Stimulated activated CD8-positive, alpha-beta memory T cell treated with anti-CD3 and anti-CD28 coated beads, Interleukin-15, amount 100 ng/mL, for 48 hours (primary cell): ENCODE measurements at places on chromosomes 12 and 14.

- no peak for DNase-seq
Observed at GRCh38 chr12:131917711-131918306, 11.3 kb upstream of the PUS1 start.

DNA sequence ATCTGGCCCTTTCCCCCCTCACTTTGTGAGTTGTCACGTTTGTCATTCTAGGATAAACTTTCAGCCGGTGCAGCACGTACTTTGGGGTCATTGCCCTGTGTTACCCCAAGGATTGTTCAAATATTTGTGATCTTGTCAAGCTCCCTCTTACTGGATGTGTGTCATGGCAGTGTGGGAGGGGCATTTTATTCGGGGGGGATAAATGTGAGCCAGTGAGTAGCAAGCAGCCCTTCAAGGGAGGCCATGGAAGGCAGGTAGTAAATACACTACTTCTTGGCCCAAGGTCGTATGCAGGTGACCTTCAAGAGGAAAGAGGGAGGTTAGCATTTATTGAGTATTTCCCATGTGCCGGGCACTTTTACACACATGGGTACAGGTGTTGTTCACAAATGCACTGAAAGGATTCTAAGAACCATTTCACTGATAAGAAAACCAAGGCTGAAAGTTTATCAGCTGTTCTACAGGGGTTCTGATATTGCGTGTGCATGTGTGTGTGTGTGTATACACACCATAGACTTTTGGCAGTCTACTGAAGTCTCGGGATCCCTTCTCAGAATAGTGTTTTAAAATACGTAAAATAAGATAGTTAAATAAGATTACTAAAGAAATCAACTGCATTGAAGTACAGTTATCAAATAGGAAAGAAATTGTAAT, 410.3 kb upstream of the TBX3 start:
- DNase-seq = no peak

DNA sequence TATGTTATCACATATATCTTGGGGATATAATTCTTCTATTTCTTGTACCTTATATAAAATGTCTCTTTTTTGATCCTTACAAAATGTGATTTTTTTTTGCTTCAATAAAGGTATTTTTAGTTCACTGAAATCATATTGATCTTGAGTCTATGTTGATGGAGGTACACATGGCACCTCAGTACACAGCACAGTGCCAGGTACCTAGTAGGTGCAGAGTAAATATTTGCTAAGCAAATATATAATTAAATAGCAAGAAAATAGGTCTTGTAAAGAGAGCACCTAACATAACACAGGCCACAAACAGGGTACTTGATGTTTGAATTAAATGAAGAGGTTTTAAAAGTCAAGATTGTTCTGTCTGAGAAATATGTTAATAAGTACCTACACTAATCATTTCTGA, 69.7 kb downstream of the CIT start:
- DNase-seq = no peak

GRCh38 chr14:61710853-61711817, 15.8 kb downstream of the HIF1A start:
- no peak for DNase-seq

DNA sequence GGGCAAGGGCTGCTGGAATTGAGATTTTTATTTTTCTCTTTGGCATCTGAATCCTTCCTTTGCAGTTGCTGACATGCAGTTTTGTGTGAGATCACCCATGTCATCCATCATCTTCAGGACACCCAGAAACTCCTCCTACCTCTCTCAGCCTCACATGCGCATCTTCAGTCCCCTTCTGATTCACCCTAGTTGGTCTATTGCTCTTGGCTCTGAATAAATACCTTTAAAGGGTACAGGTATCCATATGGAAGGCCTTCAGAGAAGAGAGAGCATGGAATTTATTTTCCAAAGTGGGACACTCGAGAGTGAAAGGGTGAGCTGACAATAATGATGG, 41.8 kb downstream of the NTF3 start:
- no peak for DNase-seq
